ENCODE measurements at places on chromosomes 3 and 15.

- peak overlapping the region; percentile 65 for H3K4me3 ChIP-seq
- peaks cover 3% of the 10 kb centered on the region for H3K4me1 ChIP-seq
- peak overlapping the region; percentile 12 for H3K27ac ChIP-seq
- H3K36me3 ChIP-seq, result peaks cover 2% of the 10 kb centered on the region
- no peak for DNase-seq
These were observed 1.5 kb downstream of the SLC25A38 start for GRCh38 chr3:39384665-39385000.

DNA sequence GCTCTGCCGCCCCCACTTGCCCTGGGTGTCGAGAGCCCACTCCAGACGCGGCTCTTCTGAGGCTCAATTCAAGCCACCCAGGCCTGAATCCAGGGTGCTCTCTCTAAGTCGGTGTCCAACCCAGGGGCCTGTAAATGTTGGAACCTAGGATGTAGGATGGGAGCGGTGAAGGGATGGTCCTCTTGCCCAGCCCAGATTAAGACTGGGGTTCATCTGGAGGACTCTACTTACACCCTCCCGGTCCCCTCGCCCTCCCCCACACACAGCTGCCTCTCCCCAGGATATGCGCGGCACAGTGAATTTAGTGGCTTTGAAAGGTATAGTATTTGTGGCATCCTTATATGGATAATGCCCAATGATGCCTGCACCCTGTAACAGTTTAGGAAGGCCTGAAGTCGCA, 822 bp upstream of the FBN1 start:
- DNase-seq, result no peak
- peak overlapping the region; percentile 93 for H3K27ac ChIP-seq
- no peaks in the 10 kb centered on the region for H3K36me3 ChIP-seq

- no peaks in the 10 kb centered on the region for H3K36me3 ChIP-seq
- no peaks in the 10 kb centered on the region for H3K27me3 ChIP-seq
These were observed 995.9 kb downstream of the MCTP2 start for GRCh38 chr15:95227235-95227634.

DNA sequence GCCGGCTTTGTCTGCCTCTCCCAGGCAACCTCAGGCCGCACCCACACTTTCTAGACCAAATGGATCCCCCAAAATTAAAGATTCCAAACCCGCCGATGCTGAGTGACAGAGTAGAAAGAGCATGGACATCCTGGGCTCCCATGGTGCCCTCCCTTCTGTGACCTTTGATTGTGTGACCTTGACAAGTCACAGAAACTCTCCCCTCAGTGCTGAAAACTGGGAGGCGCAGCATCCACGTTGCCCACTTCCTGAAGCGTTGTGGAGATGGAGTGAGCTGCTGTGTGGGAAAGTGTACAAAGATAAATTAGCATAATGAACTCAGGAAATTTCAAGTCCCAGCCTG, 74.4 kb upstream of the MFGE8 start:
- H3K27ac ChIP-seq, result peak overlapping the region; percentile 35
- no peak for DNase-seq
- peaks cover 23% of the 10 kb centered on the region for H3K4me1 ChIP-seq
- H3K27me3 ChIP-seq, result no peaks in the 10 kb centered on the region

DNA sequence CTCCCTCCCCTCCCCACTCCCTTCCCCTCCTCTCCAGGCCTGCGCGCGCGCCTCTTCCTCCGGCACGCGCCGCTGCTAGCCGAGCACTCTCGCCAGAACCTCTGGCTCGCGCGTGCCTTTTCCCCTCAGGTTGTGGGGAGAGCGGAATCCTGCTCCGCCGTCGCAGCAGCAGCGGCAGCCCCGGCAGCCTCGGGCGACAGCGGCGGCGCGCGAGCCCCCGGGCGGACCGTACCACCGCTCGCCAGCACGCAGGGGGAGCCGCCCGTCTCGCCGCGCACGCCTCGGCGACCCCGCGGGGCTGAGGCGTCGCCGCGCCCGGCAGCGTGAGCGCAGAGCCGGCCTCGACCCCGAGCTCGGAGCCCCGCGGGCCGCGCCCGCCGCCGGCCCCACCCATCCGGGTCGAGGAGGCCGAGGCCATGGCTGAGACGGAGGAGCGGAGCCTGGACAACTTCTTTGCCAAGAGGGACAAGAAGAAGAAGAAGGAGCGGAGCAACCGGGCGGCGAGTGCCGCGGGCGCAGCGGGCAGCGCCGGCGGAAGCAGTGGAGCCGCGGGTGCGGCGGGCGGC, at the start of gene CDV3:
Gene CDV3 (plus strand): TSS at position 58 of the 566 bp plus-strand sequence. CDS start 359 bp downstream, at position 417.
- H3K4me3 ChIP-seq, result peak within 1 kb of the TSS; percentile 83
- H3K27ac ChIP-seq, result peak within 1 kb of the TSS; percentile 95
- no peak for DNase-seq
- H3K27me3 ChIP-seq, result no peaks in the 10 kb centered on the region
